Eye (tissue), 1 donor: ENCODE measurements at places on chromosomes 13 and 19.
A peak's percentile ranks its signal among the peaks of the same experiment; 100 is the strongest.

- DNase-seq = no peak
Observed at GRCh38 chr13:76596216-76596615, 290.0 kb downstream of the KCTD12 start.

GRCh38 chr13:27857282-27857681, 62.5 kb upstream of the PDX1 start:
- DNase-seq = no peak

DNA sequence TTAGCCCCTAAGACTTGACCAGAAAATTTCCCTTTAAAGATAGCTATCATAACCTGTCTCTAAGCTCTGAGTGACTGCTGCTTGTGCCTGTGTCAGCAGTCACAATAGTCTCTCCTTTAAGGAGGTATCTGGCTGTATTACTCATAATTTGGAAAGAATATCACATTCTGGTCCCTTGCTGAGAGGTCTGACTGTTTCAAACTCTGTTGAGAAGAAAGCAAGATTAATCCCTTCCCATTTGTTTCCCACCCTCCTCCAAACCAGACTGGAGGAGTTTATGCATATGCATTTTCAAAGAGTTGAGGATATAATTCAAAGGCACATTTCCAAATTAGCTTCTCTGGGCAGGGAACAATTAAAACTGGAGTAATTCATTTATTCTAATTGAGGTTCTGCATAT, 2.3 kb downstream of the HTR2A start:
- no peak for DNase-seq

GRCh38 chr13:43057653-43058317, 34.4 kb downstream of the DNAJC15 start:
- no peak for DNase-seq

DNA sequence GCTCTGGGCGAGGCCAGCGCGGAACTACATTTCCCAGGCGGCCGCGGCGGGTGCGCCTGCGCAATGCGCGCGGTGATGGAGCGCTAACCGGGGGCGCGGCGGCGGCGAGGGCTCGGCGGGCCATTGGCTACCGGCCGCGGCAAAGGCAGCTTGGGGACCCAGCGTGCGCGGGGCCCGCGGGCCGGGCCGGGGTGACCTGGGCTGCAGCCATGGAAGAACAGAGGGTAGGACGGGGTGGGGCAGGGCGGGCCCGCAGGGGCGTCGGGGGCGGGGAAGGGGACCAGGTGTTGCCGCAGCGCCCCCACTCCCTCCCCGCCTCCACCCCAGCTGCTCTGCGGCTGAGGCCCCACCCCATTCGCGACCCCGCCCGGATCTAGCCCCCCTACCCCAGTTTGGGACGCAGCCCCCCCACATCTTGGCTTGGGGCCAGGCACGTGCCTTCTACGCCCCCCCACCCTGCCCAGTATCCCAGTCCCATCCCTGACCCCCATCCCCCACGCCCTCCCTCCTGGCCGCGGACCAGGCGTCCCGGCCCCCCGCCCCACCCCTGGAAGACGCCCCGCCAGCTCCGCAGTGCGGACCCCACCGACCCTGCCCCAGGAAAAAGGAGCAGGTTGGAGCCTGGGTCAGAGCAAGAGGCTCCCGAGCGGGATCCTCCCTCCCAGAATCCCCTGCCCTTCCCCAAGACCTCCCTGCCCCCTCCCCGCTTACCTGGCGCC, at the start of gene FSD1:
FSD1 (plus strand) TSS at position 61 of the 719 bp plus-strand sequence; CDS start at position 210, 149 bp downstream.
- DNase-seq = peak; percentile 86

DNA sequence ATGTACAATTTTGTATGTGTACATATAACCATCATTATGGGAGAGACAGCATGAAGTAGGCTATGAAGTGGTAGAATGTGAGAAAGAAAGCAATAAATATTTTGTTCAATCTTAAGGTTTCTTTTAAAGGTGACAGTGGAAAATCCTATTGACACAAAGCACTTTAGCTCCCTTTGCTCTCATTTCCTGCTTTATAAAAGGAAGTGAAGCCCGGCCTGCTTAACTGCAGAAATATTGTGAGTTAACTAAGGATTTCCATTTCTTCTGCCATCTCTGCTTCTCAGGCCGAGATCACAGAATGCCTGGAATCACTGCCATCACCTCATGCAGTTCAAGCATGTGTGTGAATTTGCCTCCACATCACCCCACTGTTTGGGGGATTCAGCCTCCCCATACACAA, 83.5 kb downstream of the FRY start:
- DNase-seq = no peak

DNA sequence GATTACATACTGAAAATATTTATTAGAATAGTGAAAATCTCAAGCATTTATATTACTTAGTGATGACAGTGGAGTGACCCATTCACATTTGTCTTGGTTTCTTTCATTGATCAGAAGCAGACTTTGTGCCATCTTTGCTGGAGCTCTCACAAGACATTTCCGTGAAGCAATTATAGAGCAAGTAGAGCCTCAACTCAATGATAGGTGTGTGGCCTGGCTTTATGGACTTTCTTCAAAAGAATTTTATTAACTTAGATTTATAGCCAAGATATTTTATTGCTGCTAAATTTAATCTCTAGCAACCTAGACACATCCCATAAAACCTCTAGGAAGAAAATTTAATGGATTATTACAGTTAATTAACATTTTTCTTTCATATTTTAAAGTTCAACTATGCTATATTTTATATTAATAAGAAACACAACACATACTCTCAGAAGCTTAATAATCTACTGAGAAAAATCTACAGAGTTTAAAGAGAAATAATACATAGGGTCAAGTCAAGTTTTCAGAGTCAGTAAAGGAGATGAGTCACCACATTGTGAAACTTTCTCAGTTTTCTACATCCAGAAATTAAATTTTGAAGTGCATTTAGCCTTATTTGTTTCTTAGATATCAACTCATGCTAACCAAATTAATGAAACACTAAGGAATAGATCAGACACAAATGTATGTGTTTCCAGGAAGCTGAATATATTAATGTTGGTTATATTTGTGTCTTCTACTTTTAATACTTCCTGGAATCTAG, 160.5 kb downstream of the LACC1 start:
- DNase-seq = no peak

DNA sequence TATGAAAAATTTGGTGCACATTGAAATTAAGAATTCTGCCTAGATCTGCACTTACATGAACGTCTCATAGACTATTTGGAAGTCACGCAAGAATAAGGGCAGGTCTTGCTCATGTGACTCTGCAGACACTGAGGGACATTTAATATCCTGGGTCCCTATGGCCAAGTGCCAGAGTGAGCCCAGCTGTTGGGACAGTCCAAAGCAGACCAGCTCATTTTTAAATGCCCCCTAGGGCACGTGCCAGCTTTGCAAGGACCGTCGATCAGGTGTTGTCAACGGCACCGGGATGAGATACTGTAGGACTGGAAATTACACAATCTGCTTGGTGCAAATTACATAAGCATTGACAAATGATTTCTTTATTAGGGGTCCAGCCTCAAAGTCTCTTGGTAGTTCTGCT, 293.6 kb downstream of the TEX29 start:
- DNase-seq = no peak
